Cardiac muscle cell (in vitro differentiated cells and primary cell): ENCODE measurements at places on chromosomes 1 and 21. TPM values are rescaled to one million over a fixed set of nuclear protein-coding genes. Genes with fewer than 3 reads are reported as not detected.

DNA sequence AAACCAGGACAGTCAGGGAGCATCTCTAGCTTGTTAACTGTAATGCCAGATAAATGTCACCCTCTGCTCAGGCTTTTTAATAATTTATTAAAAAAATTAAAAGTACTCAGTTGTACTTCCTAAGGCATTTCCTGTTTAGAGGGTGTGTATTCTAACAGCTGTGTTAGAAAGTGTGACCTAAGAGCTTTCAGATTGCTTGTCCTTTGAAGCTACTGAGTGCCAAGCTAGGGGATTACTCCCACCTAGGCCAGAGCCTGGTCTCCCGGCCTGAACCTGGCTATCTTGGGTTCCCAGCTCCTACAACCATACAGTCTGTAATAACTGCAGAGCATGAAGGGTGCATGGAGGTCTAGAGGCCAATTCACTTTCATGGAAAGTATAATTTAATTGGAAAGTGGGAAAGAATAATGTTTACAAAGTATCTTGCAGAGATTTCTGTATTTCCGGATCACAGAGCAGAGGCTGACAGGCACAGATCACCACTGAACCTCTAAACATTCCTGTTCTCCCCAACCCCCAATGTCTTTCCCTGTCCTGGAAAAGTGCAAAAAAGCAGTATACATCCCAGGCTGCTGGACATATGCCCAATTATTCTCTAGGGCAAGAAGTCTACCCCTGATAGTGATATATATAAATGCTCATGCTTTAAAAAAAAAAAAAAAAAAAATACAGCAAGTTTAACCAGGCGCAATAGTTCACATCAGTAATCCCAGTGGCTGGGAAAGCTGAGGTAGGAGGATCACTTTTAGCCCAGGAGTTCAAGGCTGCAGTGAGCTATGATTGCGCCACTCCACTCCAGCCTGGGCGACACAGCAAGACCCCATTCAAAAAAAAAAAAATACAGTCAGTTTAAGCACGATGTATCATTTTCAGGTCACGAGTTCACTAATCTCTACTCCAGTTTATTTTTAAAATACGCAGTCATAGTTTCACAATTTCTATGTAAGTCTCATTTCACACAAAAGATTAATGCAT is 36.7 kb upstream of the RAP1A start:
- DNase-seq, result peak; percentile 34
- H3K4me1 ChIP-seq, result no peaks in the 10 kb centered on the region
- H3K27ac ChIP-seq, result no peak overlapping the region
- H3K36me3 ChIP-seq, result no peaks in the 10 kb centered on the region
- no peak overlapping the region for H3K4me3 ChIP-seq
- no peaks in the 10 kb centered on the region for H3K27me3 ChIP-seq

The DSTYK gene
- 7.8 and 11.3 TPM in 2 replicates for total RNA-seq

- H3K4me3 ChIP-seq, result no peak overlapping the region
- DNase-seq, result no peak
- H3K4me1 ChIP-seq, result no peaks in the 10 kb centered on the region
- no peaks in the 10 kb centered on the region for H3K36me3 ChIP-seq
- no peaks in the 10 kb centered on the region for H3K27me3 ChIP-seq
- H3K27ac ChIP-seq, result no peak overlapping the region
Measured at GRCh38 chr21:42691901-42692559, 38.6 kb downstream of the PDE9A start.

DNA sequence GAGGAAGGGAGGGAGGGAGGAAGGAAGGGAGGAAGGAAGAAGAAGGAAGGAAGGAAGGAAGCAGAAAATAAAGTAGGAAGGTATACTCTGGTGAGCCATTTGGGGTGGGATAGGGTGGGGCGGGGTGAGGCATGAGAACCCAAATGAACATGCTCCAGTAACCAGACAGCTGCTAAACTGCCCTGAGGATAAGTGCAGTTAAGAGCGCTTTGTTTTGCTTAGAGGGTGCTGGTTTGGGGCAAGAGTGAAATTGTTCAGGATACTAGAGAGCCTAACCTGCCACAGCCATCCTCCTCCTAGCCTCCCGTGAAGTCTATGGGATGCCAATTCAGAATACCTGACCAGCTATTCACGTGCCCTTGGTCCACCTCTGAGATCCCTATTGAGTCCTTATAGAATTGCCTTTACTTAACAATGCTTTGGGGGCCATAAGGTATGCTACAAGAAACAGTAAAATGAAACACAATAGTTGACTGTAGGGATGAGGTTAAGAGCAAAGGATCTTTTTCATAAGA is 59.0 kb upstream of the ATF3 start:
- no peaks in the 10 kb centered on the region for H3K27me3 ChIP-seq
- no peak overlapping the region for H3K4me3 ChIP-seq
- H3K4me1 ChIP-seq, result no peaks in the 10 kb centered on the region

- no peak overlapping the region for H3K4me3 ChIP-seq
- DNase-seq, result peak; percentile 72
- no peaks in the 10 kb centered on the region for H3K27me3 ChIP-seq
Measured at GRCh38 chr1:62962901-62963776, 179.2 kb downstream of the ATG4C start.

The ZNF697 gene
- 7.0 and 8.1 TPM in 2 replicates for total RNA-seq

- no peaks in the 10 kb centered on the region for H3K36me3 ChIP-seq
- peaks cover 13% of the 10 kb centered on the region for H3K4me1 ChIP-seq
- no peak for DNase-seq
- no peak overlapping the region for H3K4me3 ChIP-seq
Measured at GRCh38 chr21:43733529-43734071, 14.7 kb downstream of the PDXK start.

DNA sequence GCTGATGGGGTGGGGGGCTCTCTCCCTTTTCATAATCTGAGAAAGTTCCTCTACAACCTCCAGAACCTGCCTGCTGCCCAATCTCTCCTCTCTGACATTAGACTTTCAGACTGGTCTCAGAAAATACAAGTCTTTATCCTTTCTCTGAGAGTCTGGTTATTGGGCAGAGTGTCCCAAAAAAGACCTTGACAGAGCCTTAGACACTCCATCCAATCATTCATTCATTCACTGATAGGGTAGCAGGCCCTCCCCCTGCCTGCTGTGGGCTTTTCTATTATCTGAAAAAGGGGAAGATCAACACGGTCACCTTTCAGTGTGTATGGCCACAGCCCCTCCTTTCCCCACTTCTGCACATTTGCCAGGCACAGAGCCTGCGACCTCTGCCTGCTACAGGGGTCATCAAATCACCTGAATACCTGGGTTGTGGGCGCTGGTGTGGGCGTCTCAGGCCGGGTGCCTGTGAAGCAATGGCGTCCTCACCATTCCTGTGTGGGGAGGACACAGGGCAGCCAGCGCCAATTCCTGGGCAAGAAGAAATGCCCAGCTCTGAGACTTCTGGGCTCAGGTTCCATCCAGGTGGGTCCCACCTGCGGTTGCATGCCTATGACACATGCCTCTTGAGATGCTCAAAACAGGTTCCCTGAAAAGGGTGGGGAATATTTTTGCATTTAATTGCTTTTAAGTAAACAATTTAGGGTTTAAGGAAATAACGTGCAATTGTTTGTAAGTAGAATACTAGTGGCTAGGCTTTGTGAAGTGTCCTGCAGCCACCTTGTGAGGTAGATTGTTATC is 52.8 kb downstream of the ELK4 start:
- H3K36me3 ChIP-seq, result no peaks in the 10 kb centered on the region
- H3K27ac ChIP-seq, result no peak overlapping the region
- peaks cover 6% of the 10 kb centered on the region for H3K4me1 ChIP-seq
- no peak overlapping the region for H3K4me3 ChIP-seq
- peaks cover 41% of the 10 kb centered on the region for H3K27me3 ChIP-seq

GRCh38 chr1:205775717-205776056 is 405 bp upstream of the RAB29 start:
- no peaks in the 10 kb centered on the region for H3K4me1 ChIP-seq
- no peak overlapping the region for H3K27ac ChIP-seq
- H3K4me3 ChIP-seq, result no peak overlapping the region
- H3K36me3 ChIP-seq, result no peaks in the 10 kb centered on the region
- peak; percentile 87 for DNase-seq

GRCh38 chr1:43947061-43947873 is 517 bp downstream of the IPO13 start:
- DNase-seq, result no peak
- peak overlapping the region; percentile 56 for H3K4me3 ChIP-seq
- no peaks in the 10 kb centered on the region for H3K27me3 ChIP-seq
- peaks cover 12% of the 10 kb centered on the region for H3K4me1 ChIP-seq
- H3K36me3 ChIP-seq, result no peaks in the 10 kb centered on the region
- H3K27ac ChIP-seq, result peak overlapping the region; percentile 99

GRCh38 chr21:32687643-32688345 is 40.0 kb downstream of the SYNJ1 start:
- no peaks in the 10 kb centered on the region for H3K4me1 ChIP-seq
- H3K36me3 ChIP-seq, result no peaks in the 10 kb centered on the region
- DNase-seq, result no peak
- no peaks in the 10 kb centered on the region for H3K27me3 ChIP-seq

DNA sequence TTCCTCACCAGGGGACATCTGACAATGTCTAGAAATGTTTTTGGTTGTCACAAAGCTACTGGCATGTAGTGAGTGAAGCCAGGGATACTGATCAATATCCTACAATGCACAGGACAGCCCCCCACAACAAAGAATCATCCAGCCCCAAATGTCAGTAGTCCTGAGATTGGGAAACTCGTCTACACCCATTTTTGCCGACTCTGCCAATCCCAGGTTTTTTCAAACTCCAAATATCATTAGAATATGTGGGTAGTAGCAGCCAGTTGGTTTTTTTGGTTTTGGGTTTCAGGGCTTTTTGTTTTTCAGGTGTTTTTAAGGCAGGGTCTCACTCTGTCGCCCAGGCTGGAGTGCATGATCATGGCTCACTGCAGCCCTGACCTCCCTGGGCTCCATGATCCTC is 5.9 kb downstream of the SPATA46 start:
- H3K4me3 ChIP-seq, result no peak overlapping the region
- H3K27me3 ChIP-seq, result no peaks in the 10 kb centered on the region
- peaks cover 5% of the 10 kb centered on the region for H3K36me3 ChIP-seq
- no peak for DNase-seq

The OR2T11 gene
- not detected in 2 replicates for total RNA-seq

The HRNR gene
- not detected in 2 replicates for total RNA-seq

- H3K27me3 ChIP-seq, result no peaks in the 10 kb centered on the region
- H3K4me3 ChIP-seq, result no peak overlapping the region
- peaks cover 41% of the 10 kb centered on the region for H3K36me3 ChIP-seq
- H3K4me1 ChIP-seq, result no peaks in the 10 kb centered on the region
- no peak overlapping the region for H3K27ac ChIP-seq
Measured at GRCh38 chr1:21751281-21751680, 31.7 kb downstream of the USP48 start.

DNA sequence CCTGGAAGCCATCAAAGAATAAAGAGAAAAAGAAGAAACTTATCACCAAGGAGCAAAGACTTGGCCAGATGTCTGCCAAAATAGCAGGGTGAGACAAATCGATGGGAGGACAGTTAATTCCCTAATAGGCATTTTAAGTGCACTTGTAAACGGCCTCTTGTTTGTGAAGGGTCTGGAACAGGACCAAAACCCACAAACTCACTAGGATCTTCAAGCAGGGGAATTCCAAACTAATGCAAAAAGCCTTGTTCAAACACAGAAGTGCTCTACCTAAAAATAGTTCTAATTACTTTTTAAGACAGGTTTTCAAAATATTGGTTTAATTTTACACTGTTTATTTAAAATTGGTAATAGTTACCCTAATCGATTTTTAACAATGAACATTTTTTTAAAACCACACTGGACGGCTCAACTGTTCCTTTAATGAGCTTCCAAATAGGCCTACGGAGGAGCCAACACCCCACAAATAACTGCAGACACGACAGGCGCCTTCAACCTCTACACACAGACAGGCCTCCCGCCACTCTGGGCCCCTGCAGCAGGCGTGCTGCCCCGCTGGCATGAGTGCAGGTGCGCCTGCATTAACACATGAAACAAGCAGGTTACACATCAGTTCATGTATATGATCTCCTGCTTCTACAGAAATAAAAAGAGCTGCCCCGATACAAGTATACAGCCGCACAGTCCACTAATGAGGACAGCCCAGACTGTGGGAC is 15.8 kb downstream of the UBE2G2 start:
- no peaks in the 10 kb centered on the region for H3K27me3 ChIP-seq
- no peaks in the 10 kb centered on the region for H3K36me3 ChIP-seq
- DNase-seq, result peak; percentile 30
- H3K27ac ChIP-seq, result no peak overlapping the region

- peaks cover 6% of the 10 kb centered on the region for H3K4me1 ChIP-seq
- no peak overlapping the region for H3K27ac ChIP-seq
- DNase-seq, result no peak
- H3K36me3 ChIP-seq, result no peaks in the 10 kb centered on the region
- H3K4me3 ChIP-seq, result no peak overlapping the region
Measured at GRCh38 chr1:84961316-84961715, 35.6 kb downstream of the MCOLN2 start.

The AMY2A gene
- total RNA-seq, result not detected in 2 replicates

DNA sequence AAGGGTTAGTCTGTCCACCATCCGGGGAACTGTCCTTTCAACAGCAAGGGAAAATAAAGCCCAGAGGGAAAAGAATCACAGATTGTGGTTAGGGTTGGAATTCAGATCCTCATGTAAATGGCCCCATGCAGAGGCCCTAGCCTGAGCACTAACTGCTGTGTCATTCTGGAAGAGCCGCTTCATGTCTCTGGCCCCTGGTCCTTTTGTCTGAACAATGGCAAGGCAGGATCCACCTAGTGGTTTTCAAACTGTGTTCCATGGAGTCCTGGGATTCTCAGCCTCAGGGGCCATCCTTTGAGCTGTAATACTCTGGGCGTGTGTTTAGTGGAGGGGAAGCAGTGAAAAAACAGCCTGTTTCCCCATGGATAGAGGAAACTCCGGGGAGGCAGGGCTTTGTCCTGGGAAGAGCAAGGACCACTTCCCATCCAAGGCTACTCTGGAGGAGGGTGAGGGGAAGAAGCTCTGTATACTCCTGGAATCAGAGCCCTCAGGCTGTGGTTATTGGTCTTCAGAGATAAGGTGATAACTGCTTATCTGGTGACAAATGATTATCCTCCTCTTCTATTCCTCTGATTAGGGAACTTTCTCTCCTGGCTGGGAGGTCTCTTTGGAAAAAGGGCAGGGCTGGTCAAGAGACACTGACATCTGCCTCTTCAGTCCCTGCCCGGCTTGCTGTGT is 19.2 kb downstream of the PAX7 start:
- peaks cover 100% of the 10 kb centered on the region for H3K27me3 ChIP-seq
- no peak overlapping the region for H3K27ac ChIP-seq
- H3K4me1 ChIP-seq, result peaks cover 12% of the 10 kb centered on the region
- no peak overlapping the region for H3K4me3 ChIP-seq

DNA sequence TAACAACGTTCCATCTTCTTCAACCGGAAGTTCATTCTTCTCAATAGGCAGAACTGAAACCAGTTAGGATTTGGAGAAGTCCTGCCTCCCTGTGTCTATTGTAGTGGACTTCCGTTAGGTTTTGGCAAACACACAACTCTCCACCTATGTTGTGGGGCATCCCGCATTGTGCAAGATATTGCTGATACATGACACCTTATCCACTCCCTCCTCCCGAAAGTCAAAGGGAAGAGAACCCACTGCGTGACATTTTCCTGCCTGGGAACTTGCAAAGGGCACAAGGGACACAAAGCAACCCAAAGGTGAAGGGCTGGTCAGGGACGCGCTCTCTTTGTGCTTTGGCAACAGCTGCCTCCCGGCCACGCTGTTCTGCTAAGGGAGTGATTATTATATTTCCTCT is 164.8 kb downstream of the TPR start:
- no peaks in the 10 kb centered on the region for H3K27me3 ChIP-seq
- no peak for DNase-seq
- no peaks in the 10 kb centered on the region for H3K36me3 ChIP-seq
- H3K4me3 ChIP-seq, result no peak overlapping the region

- peak; percentile 57 for DNase-seq
Measured at GRCh38 chr1:44786138-44786840, 1.7 kb downstream of the BEST4 start.

The OR2L5 gene
- total RNA-seq, result 0.18 TPM in 1 of 2 replicates, not detected in the other

The LMX1A gene
- not detected in 2 replicates for total RNA-seq

GRCh38 chr1:172903581-172904220 is 147.0 kb downstream of the TNFSF18 start:
- no peaks in the 10 kb centered on the region for H3K27me3 ChIP-seq
- no peak overlapping the region for H3K4me3 ChIP-seq
- no peaks in the 10 kb centered on the region for H3K4me1 ChIP-seq
- no peak overlapping the region for H3K27ac ChIP-seq
